ENCODE measurements at places on chromosomes 16 and 17.
A peak's percentile ranks its signal among the peaks of the same experiment; 100 is the strongest.

DNA sequence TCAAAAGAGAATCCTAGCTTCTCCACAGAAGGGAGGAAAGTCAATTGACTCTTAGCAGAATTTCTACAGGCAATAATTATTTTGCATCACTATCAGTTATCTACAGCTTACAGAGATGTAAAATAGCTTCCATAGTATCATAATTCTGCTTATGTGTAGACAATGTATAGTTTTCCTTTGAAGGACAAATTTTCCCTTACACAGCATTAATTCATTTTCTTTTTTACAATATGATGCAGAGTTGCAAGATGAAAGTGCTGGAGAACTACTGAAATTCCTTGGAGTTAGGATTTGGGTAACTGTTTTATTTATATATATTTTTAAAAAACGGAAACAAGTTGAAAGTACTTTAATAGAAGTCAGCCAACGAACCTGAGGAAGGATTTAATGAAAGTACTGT, 111.0 kb upstream of the CPHXL start:
- no peak for DNase-seq

DNA sequence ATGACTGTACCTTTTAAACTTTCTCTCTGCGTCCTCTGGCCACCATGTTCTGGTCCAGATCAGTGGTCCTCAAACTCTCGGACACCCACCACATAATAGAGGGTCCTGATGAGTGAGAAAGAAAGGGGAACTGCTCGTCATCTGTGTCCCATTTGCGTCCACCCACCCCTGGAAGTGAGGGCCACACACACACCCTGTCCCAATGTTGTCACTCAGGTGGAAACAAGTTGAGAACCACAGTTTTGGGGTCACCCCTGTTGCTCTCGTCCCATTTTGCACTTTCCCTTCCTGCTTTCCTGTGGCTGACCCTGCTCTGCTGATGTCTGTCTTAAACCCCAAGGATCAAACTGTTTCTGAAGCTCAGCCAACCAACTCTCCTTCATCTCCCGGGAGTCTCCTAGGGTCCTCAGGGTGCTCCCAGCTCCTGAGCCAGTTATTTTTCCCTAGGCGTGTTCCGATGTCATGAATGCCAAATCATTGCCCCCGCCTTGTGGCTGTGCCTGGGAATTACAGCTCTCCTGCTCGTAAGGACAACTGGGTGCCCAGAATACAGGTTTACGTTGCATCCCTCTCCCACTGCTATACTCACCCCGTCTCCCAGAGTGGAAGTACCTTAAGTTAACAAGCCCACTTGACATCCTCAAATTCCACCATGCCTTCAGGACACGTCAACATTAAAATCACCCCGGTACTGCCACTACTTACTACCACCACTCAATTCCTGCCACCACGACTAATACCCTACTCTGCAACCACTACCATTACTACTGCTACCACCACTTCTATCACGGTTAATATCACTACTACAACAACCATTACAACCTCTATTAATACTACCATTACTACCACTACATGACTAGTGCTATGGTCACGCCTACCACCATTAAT, 26.0 kb upstream of the HNF1B start:
- DNase-seq, result peak; percentile 24

DNA sequence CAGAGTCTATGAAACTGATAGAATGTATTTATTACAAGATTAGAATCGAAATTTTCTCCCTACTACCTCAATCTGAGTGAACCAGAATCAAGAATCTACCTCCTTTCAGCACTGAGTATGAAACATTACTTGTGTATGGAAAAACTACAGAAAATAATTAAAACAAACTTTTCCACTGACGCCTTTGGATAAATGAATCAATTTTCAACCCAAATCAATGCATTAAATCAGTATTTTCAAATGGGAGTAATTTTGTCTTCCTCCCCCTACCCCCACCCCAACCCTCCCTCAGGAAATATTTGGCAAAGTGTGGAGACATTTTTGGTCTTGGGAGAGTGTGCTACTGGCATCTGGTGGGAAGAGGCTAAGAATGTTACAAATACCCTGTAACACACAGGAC, 7.8 kb upstream of the ABCA10 start:
- no peak for DNase-seq

DNA sequence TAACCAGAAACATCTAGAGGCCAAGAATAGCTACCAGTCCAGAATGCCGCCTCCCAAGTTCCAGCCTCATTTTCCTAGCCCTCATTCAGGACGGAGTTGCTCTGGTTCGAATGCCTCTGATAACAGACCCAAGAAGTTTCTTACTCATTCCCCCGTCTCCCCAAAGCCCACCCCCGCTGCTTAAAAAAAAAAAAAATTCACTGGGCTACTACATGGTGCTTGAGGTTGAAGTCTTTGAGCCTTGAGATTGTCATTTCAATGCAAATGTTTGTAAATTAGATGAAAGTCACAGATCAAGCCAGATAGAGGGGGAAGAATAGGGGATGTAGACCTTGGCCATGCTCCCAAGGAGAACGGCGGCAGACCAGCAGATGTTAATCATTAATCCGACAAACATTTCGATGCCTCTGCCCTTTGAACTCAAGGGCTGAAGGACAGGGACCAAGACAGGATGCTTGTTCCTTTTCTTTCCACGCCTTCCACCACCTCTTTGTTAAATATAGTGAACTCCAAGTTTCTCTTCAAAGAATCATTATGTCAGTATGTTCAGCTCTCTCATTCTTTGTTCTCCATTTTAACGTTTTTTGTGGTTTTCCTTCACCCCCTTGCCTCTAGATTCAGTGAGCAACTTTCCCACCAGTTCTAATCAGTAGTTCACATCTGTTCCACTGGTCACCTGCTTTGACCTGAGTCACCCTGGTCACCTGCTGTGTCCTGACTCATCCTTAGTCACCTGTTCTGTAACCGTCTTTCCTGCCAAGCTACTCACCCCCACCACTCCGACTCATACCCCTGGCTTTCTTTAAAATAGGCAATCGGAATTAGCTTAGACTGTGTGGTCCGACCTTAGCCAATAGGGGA, 190.3 kb downstream of the CPPED1 start:
- no peak for DNase-seq

GRCh38 chr16:6573577-6573976, 759.1 kb upstream of the RBFOX1 start:
- no peak for DNase-seq

DNA sequence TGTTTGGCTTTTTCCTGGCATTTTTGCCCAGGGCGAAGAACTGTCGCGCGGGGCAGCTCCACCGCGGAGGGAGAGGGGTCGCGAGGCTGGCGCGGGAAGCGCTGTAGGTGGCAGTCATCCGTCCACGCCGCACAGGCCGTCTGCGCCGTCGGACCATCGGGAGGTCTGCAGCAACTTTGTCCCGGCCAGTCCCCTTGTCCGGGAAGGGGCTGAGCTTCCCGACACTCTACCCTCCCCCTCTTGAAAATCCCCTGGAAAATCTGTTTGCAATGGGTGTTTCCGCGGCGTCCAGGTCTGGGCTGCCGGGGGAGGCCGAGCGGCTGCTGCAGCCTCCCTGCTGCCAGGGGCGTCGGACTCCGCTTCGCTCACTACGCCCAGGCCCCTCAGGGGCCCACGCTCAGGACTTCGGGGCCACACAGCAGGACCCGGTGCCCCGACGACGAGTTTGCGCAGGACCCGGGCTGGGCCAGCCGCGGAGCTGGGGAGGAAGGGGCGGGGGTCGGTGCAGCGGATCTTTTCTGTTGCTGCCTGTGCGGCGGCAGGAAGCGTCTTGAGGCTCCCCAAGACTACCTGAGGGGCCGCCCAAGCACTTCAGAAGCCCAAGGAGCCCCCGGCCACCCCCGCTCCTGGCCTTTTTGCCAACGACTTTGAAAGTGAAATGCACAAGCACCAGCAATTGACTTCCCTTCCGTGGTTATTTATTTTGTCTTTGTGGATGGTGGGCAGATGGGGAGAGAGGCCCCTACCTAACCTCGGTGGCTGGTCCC, 2.3 kb upstream of the CBX4 start:
- peak; percentile 44 for DNase-seq

- DNase-seq, result peak; percentile 80
These were observed 618 bp downstream of the TRIM47 start for GRCh38 chr17:75877752-75878173.

DNA sequence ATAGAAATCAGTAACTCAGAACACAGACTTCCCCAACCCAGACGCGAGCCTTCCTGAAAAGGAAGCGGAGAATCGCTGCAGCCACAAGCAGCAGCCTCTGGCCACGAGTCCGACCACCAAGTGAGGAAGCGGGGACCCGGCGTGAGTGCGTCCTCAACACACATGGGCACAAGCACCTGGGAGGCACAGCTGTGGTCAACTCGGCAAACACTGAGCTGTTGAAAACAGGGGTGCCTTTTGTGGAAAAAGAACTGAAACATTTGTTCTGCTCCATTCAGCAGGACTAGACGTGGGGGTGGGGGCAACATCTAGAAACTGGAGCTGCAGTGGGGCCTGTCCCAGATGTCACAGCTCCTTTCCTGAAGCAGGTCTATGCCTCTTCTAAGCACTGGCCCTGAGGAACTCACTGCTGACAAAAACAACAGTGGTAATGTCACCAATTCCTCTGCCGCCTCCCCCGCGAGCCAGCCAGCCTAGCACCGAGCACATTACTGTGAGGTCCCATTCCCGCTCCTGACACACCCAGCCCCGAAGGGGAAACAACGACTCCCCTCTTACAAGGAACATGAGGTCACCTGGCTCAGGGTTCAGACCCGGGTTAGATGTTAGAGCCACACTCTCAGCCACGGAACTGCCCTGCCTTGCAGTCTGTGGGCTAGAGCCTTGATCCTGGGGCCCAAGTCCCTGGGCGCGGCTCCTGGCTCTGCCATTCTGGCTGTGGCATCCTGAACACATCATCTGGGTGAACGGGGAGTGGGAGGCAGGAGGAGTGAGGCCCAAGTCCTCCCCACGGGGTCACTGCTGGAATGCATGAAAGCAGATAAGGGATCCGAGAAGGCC, 29.0 kb downstream of the KDM8 start:
- DNase-seq, result peak; percentile 62

GRCh38 chr17:33947762-33948161, 307.3 kb upstream of the CCL2 start:
- no peak for DNase-seq

DNA sequence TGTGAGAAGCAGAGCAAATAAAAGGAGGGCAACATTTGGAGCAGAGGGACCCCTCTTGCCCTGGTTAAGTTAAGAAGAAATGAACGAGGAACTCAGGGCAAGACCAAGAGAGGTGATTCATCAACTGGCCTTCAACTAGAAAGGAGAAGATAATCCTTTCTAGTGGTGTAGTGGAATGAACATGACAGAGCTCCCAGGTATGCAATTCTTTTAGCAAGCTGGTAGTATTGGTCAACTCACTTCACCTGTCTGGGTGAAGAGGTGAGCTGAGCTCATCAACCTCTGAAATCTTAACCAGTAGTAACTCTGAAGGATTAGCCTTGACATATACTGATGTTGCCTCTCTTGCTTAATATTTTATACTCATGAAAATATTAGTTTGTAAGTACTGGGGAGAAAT, 1024.7 kb upstream of the GOT2 start:
- DNase-seq, result no peak

DNA sequence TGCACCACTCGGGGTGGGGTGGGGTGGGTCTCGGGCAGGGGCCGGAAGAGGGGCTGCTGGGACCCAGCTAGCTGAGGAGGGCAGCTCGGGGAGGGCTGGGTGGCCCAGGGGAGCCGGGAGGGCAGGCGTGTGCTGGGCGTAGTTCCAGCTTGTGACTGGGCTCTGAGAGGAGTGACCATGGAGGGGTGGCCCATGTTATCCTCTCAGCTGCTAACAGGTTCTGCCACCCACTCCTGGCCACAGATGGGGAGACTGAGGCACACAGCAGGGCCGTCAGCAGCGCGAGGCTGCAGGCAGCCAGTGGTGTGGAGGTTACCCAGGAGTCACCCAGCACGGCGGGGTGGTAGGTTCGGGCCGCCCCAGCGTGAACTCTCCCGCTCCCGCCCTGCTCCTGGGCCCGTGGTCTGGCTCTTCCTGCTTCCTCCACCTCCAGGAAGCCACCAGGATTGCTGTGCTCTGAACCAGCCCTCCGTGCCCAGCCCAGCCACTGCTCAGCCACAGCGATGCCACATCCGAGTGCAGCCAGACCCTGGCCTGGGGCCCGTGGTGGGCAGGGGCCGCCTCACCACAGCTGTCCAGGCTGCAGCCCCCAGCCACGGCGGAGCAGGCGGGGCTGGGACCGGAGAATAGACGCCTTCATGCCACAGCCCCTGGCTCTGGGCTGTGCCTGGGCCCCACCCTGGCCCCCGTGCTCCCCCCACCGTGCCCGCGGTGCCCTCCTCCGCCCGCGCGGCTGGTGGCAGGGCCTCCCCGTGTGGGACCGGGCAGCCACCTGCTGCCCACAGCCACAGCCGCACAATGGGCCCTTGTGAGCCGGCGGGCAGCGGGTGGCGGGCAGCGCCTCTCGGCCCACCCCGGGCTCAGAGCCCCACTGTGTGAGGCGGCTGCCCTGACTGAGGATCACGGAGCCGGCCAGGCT, 26.3 kb upstream of the SSTR5 start:
- no peak for DNase-seq

DNA sequence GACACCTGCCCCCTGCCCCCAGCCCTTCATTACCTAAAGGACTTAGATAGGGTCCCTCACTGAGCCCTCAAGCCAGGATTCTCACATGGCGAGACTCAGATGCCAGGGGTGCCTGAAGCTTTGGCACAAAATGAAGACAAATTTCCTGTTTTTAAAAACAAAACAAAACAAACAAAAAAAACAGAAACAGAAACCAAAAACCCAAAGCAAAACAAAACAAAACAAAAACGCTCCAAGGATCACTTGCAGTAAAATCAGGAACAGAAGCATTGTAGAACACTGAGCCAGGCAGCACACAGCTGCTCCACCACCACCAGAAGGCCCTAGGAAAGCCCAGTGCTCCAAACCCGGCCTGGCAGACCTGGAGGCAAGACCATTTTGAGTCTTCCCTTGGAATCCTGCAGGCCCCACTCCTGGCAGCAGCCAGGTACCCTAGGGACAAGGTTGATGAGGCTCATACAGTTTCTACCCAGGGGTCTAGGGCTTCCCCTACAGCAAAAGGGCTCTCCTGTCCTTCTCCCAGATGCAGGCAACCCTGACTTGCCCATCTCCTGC, 20.8 kb downstream of the MYO18A start:
- no peak for DNase-seq

DNA sequence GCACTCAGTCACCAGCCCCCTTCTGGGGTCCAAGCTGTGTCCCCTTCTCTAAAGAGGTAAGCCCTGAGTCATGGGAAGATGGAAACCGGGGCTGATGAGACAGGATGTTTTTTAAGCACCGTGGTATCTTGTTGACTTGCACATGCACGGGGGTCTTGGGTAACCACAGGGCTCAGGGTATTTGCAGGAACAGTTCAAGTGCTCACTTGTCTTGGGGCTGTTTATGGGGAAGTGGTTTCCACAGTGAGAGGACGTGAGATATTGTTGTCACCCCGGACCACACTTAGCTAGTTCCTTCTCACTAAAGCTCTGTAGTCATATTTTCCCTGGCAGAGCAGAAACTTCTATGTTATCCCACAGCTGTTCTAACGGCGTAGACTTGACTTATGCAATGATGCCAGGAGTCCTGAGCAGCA, 7.7 kb downstream of the CCL3L1 start:
- DNase-seq, result no peak

GRCh38 chr17:74637926-74638325, 14.4 kb upstream of the CD300E start:
- DNase-seq, result no peak

GRCh38 chr17:5516060-5516792, 29.9 kb downstream of the MIS12 start:
- no peak for DNase-seq

GRCh38 chr17:7130621-7131422, 16.2 kb upstream of the ASGR2 start:
- no peak for DNase-seq

Measured in activated T-cell treated with anti-CD3 and anti-CD28 coated beads, Interleukin-2, amount 50 U/mL, for 1 hour (primary cell).